ENCODE measurements at places on chromosomes 3 and 15.

DNA sequence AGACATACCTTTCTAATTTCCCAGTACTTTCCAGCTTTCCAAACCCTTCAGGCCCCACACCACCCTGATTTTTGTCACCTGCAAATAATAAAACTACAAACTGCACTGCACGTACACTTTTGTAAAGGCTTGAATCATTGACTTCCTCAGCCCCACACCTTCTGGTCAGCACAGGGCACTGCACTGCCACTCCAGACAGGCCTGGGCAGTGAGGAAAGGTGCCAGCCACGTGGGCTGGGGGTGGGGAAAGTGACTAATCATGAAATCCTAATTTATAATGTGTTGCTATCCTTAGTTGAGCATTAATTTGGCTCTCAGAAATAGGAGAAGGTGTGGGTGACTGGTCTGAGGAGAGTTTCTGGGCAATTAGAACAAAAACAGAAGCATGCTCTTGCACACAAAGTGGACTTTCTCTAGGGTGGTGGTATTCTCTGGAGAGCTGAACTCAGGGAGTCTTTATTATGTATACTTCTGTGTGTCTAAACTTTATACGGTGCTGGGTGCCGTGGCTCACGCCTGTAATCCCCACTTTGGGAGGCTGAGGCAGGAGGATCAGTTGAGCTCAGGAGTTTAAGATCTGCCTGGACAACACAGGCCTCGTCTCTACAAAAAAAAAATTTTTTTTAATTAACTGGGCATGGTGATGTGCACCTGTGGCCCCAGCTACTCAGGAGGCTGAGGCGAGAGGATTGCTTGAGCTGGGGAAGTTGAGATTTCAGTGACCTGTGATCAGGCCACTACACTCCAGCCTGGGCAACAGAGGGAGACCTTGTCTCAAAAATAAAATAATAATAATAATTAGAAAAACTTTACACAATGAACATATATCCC is 58.2 kb upstream of the FLNB start:
- no peak for DNase-seq

DNA sequence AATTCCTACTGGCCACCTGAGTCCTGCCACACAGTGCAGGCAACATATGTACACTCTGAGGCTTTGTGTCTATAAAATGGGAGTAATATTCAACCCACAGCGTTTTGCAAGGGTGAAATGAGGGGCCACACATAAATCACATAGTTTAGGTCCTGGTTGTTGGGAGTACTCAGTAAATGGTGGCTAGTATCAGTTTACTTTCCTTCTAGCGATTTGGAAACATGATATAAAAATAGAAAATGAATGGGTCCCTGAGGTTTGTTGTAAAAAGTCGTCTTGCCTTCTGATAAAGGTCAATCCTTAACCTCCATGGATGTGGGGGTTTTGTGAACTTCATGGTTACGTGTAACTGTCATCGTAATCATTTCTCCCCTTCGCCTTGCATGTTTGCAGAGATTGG is 472.4 kb downstream of the EPHB1 start:
- no peak for DNase-seq

DNA sequence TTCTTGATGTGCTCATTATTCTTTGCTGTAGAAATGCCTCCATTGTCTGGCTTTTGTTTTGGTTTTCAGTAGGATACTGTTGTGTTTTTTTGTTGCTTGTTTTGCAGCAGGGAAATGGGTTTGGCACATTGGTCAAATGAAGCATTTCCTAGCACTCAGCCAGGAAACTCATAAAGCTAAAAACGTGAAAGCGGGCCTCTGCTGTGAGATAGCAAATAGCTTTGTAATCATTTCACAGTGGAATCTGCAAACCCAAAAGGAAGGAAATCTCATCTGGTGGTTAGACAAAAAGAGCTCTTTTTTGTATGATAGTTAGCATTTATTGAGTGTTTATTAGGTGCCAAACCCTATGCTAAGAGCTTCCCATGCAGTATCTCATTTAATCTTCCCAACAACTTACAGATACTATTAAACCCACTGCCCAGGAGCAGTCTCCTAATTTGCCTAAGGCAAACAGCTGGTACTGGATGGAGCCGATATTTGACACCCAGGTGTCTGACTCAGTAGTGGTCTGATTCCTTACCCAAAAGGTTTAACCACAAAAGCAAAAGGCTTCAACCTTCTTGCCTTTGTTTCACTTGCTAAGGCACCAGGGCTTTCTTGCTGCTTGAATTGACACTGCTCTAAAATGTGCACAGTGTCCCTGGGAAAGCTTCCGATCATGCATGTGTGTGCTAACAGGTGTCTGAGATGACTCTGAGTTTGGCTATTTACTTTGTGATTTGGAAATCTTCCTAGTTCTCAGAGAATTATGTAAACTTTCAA is 527.9 kb upstream of the MDFIC2 start:
- peak; percentile 46 for DNase-seq

DNA sequence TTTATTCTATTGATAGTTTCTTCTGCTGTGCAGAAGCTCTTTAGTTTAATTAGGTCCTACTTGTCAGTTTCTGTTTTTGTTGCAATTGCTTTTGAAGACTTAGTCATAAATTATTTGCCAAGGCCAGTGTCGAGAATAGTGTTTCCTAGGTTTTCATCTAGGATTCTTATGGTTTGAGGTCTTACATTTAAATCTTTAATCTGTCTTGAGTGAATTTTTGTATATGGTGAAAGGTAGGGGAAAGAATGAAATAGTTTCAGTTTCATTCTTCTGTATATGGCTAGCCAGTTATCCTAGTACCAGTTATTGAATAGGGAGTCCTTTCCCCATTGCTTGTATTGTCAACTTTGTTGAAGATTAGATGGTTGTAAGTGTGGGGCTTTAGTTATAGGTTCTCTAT is 10.6 kb upstream of the GCSAM start:
- no peak for DNase-seq

Measured in muscle of leg (tissue), 16 donors.